Activated T-cell treated with anti-CD3 and anti-CD28 coated beads for 4 hours (primary cell): ENCODE measurements at places on chromosomes 2 and 18.

DNA sequence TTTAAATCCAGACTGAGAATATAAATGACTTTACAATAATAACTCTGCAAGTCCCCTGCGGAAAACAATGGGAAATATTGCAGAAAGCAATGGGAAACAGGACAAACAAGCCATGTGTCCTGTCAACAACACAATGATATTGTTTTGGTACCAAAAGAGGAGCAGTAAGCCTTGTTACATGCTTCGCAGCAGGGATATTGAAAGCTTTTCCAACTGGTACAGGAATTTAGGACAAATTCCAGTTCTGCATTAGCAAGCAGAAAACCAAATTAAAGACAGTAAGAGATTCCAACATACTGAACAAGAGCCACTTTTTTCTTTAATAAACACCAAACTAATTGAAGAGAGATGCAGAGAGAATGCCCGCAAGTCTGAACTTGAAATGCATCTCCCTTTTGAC is 30.0 kb downstream of the FRZB start:
- DNase-seq, result no peak

DNA sequence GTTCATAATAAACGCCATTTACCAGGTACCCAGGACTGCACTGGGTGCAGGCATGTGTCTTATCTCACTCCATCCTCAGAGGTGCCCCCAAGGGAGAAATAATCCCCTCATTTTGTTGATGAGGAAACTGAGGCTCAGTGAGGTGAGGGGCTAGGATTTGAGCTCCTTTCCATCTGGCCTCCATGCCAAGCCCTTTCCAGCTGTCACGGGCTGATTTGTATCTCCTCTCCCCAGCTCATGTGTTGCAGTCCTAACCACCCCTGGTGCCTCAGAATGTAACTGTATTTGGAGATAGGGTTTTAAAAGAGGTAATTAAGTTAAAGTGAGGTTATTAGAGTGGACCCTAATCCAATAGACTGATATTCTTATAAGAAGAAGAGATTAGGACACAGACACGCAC is 137.3 kb downstream of the MYCN start:
- DNase-seq, result no peak

DNA sequence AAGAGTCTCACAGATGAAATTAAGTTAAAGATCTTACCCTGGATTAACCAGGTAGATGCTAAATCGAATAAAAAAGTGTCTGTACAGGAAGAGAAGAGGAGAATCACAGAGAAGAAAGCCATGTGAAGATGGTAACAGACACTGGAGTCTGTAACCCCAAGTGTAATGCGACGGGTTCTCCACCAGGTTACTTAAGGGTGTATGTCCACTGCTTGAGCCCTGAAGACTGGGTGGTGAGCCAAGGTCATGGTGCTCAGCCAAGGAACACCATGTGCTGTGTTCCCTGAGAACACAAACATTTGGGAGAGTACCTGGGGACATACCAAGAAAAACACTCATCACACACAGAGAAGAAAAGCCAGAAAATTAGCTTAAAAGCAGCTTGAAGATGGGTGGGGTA is 8.2 kb upstream of the ACADL start:
- no peak for DNase-seq

DNA sequence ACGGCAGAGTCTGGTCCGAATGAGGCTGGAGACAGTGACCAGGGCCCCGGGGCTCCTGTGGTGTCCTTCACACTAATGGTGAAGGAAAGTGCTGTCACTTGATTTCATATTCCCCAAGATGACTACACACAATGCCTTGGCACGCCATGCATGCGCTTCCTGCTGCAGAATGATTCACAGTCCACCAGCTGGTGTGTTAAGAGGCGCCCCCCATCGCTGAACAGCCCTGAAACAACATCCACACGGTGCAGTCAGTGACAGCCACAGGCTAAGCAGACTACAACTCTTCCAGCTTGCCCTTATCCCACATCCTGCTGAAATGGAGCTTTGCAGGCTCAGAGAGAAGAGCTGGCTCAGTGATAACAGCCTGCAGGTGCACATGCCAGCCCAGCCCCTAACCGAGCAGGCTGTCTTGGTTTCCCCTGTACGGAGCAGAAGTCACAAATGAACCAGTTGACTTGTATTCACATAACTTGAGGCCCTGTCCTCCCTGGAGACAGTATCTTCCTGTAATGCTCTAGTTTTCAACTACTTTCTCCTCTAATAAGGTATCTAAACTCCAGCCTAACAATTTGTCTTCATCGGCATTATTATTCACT is 24.3 kb upstream of the CDH20 start:
- no peak for DNase-seq
